ENCODE measurements at places on chromosomes 2 and 18.

DNA sequence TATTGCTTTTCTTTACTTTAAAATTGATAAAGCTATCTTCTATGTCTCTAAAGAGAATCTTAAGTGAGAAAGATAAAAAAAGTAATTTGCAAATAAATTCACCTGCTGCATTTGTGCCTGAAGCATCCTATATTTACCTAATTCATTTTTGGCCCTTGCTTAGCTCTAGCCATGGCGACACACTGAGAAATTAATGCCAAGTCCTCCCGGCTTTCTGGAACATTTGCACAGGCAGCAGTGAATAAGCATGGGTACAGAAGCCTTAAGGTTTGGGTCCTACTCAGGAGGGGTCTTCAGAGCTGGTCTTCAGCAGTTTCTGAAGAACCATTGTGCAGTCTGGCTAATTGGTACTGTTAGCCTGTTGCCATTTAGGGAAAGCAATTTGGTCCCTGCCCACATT is 73.9 kb upstream of the ZEB2 start:
- no peak overlapping the region for H3K4me3 ChIP-seq
- H3K36me3 ChIP-seq = no peaks in the 10 kb centered on the region
- no peaks in the 10 kb centered on the region for H3K4me1 ChIP-seq
- DNase-seq = no peak
- no peaks in the 10 kb centered on the region for H3K27me3 ChIP-seq

DNA sequence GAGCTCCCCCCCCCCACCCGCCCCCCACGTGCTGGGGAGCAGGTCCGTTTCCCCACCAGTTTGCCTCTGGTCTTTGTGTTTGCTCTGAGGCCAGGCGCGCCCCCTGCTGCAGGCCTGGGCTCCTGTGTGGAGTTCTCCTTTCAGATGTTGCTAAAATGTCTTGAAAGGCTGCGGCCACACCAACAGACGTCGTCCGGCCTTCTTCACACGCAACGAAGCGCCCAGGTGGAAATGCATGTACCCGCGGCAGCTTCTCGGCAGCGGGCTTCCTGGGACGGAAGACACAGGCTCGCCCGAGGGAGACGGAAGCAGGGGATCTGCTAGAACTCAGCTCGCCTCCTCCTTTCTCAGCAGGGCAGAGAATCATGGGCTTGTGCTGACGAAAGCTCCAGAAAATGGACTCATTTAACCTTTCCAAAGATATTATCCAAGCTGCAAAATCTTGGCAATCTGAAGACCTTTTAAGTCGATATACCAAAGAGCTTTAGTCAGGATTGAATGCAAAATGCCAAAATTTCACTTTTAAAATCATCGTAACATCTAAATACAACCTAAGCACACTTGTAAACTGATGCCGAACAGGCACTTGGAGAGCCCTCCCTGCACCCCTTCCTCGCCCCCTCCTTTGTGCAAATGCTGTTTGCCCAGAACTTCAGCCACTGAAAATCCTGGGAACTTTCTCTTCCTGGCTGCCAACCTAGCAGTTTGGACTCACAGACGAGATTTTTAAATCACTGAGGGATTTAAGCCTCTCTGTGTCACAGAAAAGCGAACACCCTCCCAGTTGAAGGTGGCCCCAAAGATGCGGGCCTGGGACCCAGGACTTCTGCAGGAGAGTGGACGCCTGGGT is 125.5 kb upstream of the ZNF516 start:
- H3K4me1 ChIP-seq = peaks cover 27% of the 10 kb centered on the region
- peak; percentile 88 for DNase-seq
- H3K36me3 ChIP-seq = no peaks in the 10 kb centered on the region

DNA sequence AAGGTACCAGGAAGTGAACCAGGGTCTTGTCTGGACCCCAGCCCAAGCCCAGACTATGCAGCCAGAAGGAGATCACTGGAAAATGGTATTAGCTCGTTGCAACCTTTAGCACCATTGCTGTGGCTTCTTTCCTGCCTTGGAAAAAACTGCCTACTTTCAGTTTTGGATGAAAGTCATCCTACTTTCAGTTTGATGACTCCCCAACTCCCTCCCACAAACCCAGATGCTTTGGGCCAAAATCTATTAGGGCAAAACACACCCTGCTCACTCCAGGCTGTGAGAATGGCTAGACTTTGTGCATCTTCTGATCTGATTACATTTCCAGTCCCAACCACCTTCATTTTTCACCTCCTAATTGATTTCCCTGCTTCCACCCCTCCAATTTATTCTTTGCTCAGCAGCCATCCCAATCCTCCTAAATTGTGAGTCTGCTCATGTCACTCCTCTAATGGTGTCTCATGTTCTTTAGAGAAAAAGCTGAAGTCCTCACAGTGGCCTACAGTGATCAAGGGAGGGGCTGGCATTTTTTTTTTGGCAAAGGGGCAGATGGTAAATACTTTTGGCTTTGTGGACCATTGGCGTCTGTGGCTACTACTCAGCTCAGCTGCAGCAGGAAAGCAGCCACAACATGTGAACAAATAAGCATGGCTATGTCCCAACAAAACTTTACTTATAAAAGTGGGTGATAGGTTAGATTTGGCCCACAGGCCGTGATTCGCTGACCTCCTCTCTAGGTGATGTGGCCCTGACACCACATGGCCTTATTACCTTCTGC is 368.7 kb downstream of the SLC4A3 start:
- H3K4me1 ChIP-seq = peaks cover 3% of the 10 kb centered on the region
- H3K36me3 ChIP-seq = no peaks in the 10 kb centered on the region
- no peaks in the 10 kb centered on the region for H3K27me3 ChIP-seq
- H3K4me3 ChIP-seq = no peak overlapping the region
- no peak overlapping the region for H3K27ac ChIP-seq
- DNase-seq = peak; percentile 34

DNA sequence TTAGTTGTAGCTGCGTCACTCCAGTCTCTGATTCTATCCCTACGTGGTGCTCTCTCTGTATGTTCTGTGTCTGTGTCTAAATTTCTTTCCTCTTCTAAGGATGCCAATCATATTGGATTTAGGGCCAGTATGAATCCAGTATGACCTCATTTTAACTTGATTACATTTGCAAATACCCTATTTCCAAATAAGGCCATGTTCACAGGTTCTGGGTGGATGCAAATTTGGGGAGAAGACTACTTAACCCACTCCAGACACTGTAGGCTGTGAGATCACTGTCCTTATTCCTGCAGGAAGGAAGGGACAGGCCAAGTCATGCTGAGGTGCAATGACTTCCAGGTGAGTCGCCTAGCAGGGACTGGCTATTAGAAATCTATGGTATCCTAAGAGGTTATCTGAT is 272.2 kb downstream of the CELF4 start:
- H3K27me3 ChIP-seq = peaks cover 19% of the 10 kb centered on the region
- no peak overlapping the region for H3K4me3 ChIP-seq
- H3K27ac ChIP-seq = no peak overlapping the region
- no peaks in the 10 kb centered on the region for H3K36me3 ChIP-seq

- no peaks in the 10 kb centered on the region for H3K27me3 ChIP-seq
- no peak overlapping the region for H3K27ac ChIP-seq
- no peaks in the 10 kb centered on the region for H3K36me3 ChIP-seq
These were observed 640.2 kb upstream of the POU3F3 start for GRCh38 chr2:104213758-104214157.

GRCh38 chr2:10223471-10223870 is 79.2 kb upstream of the HPCAL1 start:
- H3K4me1 ChIP-seq = 0 out of 2 replicates have a peak, but pooled peaks cover 11% of the 10 kb centered on the region
- H3K27ac ChIP-seq = no peak overlapping the region
- no peaks in the 10 kb centered on the region for H3K27me3 ChIP-seq
- H3K4me3 ChIP-seq = no peak overlapping the region
- no peak for DNase-seq

- H3K27ac ChIP-seq = no peak overlapping the region
- no peak overlapping the region for H3K4me3 ChIP-seq
- no peaks in the 10 kb centered on the region for H3K27me3 ChIP-seq
- no peaks in the 10 kb centered on the region for H3K4me1 ChIP-seq
These were observed 10.3 kb upstream of the FZD7 start for GRCh38 chr2:202023198-202023903.

DNA sequence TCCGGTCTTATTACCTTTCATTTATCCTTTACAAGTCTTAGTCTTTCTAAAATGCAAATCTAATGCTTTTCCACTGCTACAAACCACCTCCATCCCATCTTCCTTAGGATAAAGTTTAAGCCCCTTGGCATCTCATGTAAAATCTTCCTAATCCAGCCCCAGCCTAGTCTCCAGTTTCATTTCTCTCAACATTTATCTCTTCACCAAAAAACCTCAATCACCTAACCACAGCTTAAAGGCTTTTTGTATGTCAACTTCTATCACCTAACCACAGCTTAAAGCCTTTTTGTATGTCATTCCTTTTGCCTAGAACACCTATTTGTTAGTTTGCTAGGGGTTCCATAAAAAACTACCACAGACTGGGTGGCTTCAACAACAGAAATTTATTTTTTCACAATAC is 4.2 kb downstream of the TRAK2 start:
- no peaks in the 10 kb centered on the region for H3K36me3 ChIP-seq
- DNase-seq = no peak
- H3K27ac ChIP-seq = no peak overlapping the region
- no peak overlapping the region for H3K4me3 ChIP-seq

GRCh38 chr18:26414901-26415440 is 133.4 kb downstream of the KCTD1 start:
- no peaks in the 10 kb centered on the region for H3K36me3 ChIP-seq
- H3K27me3 ChIP-seq = no peaks in the 10 kb centered on the region
- no peak overlapping the region for H3K4me3 ChIP-seq
- no peaks in the 10 kb centered on the region for H3K4me1 ChIP-seq
- DNase-seq = peak; percentile 6

- no peak overlapping the region for H3K27ac ChIP-seq
- H3K36me3 ChIP-seq = no peaks in the 10 kb centered on the region
- H3K27me3 ChIP-seq = no peaks in the 10 kb centered on the region
- H3K4me3 ChIP-seq = no peak overlapping the region
- no peaks in the 10 kb centered on the region for H3K4me1 ChIP-seq
- DNase-seq = no peak
These were observed 232.2 kb downstream of the THSD7B start for GRCh38 chr2:136997557-136997956.

DNA sequence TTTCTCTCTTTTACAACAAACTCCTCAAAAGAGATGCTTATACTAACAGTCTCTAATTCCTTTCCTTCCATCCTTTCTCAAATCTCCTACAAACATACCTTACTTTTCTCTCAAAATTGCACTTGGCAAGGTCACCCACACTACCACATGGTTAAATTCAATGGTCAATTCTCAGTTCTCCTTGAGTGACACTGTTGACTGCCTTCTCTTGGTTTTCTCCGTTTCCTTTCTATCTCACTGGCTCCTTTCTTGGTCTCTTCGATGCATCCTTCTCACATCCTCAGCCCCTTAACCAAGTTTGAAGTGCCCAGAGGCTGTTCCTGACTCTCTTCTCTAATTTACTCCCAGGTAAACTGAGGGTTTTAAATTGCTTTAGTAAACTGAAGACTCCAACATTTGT is 12.5 kb downstream of the C1D start:
- H3K4me3 ChIP-seq = no peak overlapping the region
- H3K36me3 ChIP-seq = peaks cover 5% of the 10 kb centered on the region
- no peak for DNase-seq
- H3K27me3 ChIP-seq = no peaks in the 10 kb centered on the region
- H3K27ac ChIP-seq = no peak overlapping the region
- H3K4me1 ChIP-seq = peaks cover 10% of the 10 kb centered on the region

DNA sequence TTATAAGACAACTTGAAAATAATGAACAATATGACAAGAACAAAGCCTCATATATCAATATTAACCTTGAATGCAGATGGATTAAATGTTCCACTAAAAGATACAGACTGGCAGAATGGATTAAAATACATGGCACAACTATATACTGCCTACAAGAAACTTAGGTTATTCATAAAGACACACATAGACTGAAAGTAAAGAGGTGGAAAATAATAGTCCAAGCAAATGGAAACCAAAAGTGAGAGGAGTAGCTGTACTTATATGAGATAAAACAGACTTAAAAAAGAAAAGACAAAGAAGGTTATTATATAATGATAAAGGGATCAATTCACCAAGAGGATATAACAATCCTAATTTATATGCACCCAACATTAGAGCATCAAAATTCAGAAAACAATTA is 18.2 kb downstream of the LMAN1 start:
- peaks cover 15% of the 10 kb centered on the region for H3K4me1 ChIP-seq
- peaks cover 71% of the 10 kb centered on the region for H3K36me3 ChIP-seq
- no peak for DNase-seq
- H3K27me3 ChIP-seq = no peaks in the 10 kb centered on the region

- H3K27ac ChIP-seq = no peak overlapping the region
- no peak overlapping the region for H3K4me3 ChIP-seq
- DNase-seq = no peak
- no peaks in the 10 kb centered on the region for H3K4me1 ChIP-seq
These were observed 25.4 kb downstream of the SH3YL1 start for GRCh38 chr2:238431-238830.

GRCh38 chr2:225597911-225598310 is 198.4 kb downstream of the NYAP2 start:
- H3K4me3 ChIP-seq = no peak overlapping the region
- H3K27me3 ChIP-seq = no peaks in the 10 kb centered on the region
- H3K27ac ChIP-seq = no peak overlapping the region
- H3K4me1 ChIP-seq = no peaks in the 10 kb centered on the region

DNA sequence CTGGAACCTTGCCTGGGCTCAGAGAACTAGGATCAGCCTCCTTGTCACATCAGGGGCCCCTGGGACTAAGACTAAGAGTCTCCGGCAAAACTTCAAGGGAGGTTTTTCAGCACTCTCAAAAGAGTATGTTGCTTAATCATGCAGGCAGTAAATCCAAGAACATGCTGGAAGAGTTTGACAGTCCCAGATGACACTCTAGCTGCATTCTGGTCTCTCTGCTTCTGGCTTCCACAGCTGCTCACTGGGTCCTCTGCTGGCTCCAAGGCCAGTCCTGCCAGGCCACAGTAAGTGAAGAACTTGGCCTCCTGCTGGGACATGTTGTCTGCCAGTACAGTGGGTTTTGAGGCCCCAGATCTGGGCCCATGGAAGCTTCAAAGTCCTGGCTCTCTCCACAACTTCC is 45.2 kb upstream of the IL1RL1 start:
- peaks cover 19% of the 10 kb centered on the region for H3K27me3 ChIP-seq
- no peak overlapping the region for H3K27ac ChIP-seq
- no peak overlapping the region for H3K4me3 ChIP-seq
- H3K36me3 ChIP-seq = no peaks in the 10 kb centered on the region

- no peaks in the 10 kb centered on the region for H3K27me3 ChIP-seq
- H3K4me3 ChIP-seq = no peak overlapping the region
- no peaks in the 10 kb centered on the region for H3K4me1 ChIP-seq
- no peak overlapping the region for H3K27ac ChIP-seq
These were observed 33.1 kb downstream of the KIF1A start for GRCh38 chr2:240786871-240787311.

- no peak overlapping the region for H3K4me3 ChIP-seq
- no peak overlapping the region for H3K27ac ChIP-seq
These were observed 149.9 kb upstream of the TTC39C start for GRCh38 chr18:23864624-23865023.

GRCh38 chr2:194705398-194705797 is 951.6 kb upstream of the SLC39A10 start:
- H3K4me1 ChIP-seq = no peaks in the 10 kb centered on the region
- H3K27me3 ChIP-seq = no peaks in the 10 kb centered on the region
- H3K36me3 ChIP-seq = no peaks in the 10 kb centered on the region

- no peak overlapping the region for H3K4me3 ChIP-seq
- peak; percentile 30 for DNase-seq
- no peaks in the 10 kb centered on the region for H3K36me3 ChIP-seq
These were observed 51.8 kb upstream of the NPAS2 start for GRCh38 chr2:100767810-100768806.

GRCh38 chr2:15756882-15757819 is 165.5 kb downstream of the DDX1 start:
- H3K27me3 ChIP-seq = no peaks in the 10 kb centered on the region
- no peak overlapping the region for H3K27ac ChIP-seq
- no peak overlapping the region for H3K4me3 ChIP-seq
- DNase-seq = no peak
- H3K4me1 ChIP-seq = no peaks in the 10 kb centered on the region

GRCh38 chr2:237505188-237505939 is 18.3 kb downstream of the MLPH start:
- peaks cover 24% of the 10 kb centered on the region for H3K4me1 ChIP-seq
- H3K4me3 ChIP-seq = no peak overlapping the region
- no peak for DNase-seq
- H3K27ac ChIP-seq = no peak overlapping the region
- H3K36me3 ChIP-seq = no peaks in the 10 kb centered on the region
- no peaks in the 10 kb centered on the region for H3K27me3 ChIP-seq

Data from GM23248 (cell line).